Stimulated activated CD4-positive, alpha-beta T cell treated with anti-CD3 and anti-CD28 coated beads, Interleukin-1b, Interleukin-23, amount 100 ng/mL, for 1 hour (primary cell): ENCODE measurements at places on chromosomes 3 and 15.
A peak's percentile ranks its signal among the peaks of the same experiment; 100 is the strongest.

DNA sequence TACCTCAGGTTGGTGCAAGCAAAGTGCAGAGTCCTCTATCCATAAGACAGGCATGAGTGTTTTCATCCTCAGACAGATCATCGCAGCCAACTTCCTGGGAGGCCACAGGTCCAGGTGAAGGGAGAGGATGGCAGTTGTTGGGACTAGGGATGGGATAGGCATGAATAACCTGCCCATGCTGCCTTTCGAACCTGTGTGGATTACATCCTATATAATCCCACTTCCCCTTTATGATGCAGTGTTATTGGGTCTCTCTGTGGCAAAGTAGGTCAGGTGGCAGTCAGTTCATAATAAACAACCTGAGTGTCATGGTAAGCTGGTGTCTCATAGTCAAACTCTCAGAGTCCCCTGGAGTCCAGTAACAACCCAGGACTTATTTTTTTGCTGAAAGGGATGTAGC lies 40.4 kb downstream of the CCR3 start:
- DNase-seq = no peak

DNA sequence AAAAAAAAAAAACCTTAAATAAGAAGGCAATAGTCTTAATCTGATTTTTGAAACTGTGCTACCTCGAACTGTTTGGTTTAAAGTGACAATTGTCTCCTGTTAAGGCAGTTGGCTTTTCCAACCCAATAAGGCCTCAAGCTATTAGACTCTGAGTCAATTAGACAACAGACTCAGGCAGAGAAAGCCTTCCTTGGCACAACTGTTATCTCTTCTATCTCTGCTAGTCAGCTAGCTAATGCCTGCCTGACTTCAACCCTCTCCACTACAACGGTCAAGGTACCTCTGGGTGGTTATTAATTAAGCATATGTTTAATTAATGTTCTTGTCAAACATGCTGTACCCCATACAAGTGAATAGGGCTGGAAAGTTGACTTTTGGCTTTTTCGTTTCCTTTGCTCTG lies 110.2 kb upstream of the NLGN1 start:
- DNase-seq = no peak

- no peak for DNase-seq
Measured at GRCh38 chr3:196988241-196989029, 19.8 kb upstream of the PIGZ start.

- DNase-seq = no peak
Measured at GRCh38 chr15:70715840-70716485, 47.4 kb downstream of the UACA start.

- no peak for DNase-seq
Measured at GRCh38 chr15:76823890-76824289, 81.2 kb downstream of the SCAPER start.

DNA sequence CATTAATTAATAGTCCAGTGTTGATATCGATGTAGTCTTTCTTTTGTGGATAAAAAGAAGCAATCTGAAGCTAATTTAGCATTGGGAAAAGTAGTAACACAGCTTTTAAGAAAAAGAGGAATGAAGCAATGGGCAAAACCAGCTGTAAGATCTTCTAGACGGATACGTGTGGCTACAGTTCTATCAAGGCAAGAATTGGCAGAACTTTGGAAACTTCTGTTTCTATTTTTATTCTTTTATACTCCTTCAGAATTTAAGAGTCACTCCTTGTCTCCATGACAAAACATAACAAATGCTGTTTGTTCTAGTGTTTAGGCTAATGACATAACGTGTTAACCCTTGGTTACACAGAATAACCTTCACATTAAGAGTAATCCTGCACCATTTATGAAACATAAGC lies 289.2 kb downstream of the ROBO2 start:
- DNase-seq = no peak

DNA sequence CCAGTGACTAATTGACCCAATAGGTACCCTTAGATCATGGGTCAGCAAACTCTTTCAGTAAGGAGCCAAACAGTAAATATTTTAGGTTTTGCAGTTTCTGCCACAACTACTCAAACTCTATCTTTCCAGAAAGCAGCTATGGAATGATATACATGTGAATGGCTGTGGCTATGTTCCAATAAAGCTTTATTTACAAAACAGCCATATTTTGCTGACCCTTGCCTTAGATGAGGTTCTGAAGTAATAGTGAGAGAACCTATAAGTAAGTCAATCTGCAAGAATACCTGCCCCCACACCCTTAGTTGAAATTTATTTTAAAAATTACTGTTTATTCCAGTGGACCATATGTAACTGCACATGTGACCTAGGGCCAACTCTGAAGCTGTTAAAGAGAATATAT lies 134.0 kb downstream of the CMSS1 start:
- DNase-seq = no peak

GRCh38 chr3:49020330-49021212 lies 1.4 kb upstream of the NDUFAF3 start:
- no peak for DNase-seq

GRCh38 chr3:123658118-123658851 lies 73.4 kb upstream of the HACD2 start:
- DNase-seq = no peak

DNA sequence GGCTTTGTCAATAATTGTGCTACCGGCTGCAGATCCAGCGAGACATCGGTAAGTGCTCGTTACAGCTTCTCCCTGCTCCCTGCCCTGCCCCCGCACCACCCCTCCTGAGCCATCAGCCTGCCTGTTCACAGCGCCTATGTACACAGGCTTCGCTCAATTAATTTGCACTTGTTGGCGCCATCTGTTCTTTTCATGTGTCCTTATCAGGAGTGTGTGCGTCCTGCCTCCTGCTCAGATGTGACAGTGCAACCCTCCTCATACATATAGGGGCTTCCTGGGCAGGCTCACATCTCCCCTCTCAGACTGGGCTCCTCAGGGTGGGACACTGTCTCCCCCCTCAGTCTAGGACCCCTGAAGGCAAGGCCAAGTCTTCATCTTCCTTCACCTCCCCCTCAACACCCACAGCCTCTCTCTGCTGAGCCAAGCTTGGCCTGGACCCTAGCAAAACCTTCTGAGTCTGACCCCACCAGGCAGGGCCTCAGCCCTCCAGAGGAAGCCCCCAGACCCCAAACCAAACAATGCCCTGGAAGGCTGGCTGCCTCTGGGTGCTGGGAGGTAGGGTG lies 54.9 kb downstream of the CYP11A1 start:
- DNase-seq = no peak

GRCh38 chr3:41274944-41275668 lies 75.8 kb downstream of the CTNNB1 start:
- DNase-seq = no peak

- no peak for DNase-seq
Measured at GRCh38 chr3:87801409-87801808, 257.4 kb downstream of the CGGBP1 start.

- DNase-seq = no peak
Measured at GRCh38 chr3:14766428-14767244, 52.1 kb upstream of the FGD5 start.

- no peak for DNase-seq
Measured at GRCh38 chr3:112046599-112046998, 12.1 kb downstream of the TMPRSS7 start.

GRCh38 chr3:16849229-16849628 lies 35.5 kb upstream of the PLCL2 start:
- DNase-seq = peak; percentile 30

DNA sequence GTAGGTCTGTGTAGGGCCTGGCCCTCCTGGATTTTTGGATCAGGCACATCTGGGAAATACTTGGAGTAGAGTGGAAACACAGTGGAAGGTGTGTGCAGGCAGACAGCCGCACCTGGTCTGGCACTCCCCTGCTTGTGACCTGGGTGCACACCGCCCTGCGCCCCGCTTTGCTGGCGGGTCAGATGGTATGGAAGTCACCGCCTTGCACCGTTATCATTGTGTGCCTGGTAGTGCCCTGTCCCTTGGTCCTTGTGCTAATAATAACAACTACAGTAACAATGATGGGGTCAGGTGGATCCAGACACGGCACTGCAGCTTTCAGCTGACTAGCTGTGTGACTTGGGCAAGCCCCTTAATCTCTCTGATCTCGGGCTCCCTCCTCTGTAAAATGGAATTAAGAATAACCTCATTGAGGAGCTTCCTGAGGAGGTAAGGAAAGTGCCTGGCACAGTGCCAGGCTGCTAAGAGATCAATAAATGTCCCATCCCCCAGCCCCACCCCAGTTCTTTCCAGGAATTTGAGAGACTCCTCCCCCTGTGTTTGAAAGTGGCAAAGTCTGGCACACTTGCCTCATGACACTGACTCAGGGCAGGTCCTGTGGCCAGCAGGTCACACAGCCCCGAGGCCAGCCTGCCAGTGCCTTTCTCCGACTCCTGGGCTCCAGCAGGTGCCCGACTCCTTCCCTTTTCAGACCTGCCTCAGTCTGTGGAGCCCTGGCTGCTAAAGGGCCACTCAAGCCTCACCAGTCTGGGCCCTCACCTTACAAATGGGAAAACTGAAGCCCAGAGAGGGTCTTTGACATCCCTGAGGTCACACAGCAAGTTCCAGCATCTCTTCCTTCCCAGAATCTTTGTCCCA lies 9.8 kb downstream of the ISG20 start:
- no peak for DNase-seq

GRCh38 chr3:142947352-142947751 lies 16.1 kb downstream of the PAQR9 start:
- DNase-seq = no peak

GRCh38 chr15:43488790-43489189 lies 4.2 kb downstream of the TP53BP1 start:
- DNase-seq = no peak

- DNase-seq = no peak
Measured at GRCh38 chr3:188782613-188783124, 389.1 kb upstream of the TPRG1 start.

- DNase-seq = no peak
Measured at GRCh38 chr15:75371901-75372688, 3.7 kb upstream of the MAN2C1 start.

DNA sequence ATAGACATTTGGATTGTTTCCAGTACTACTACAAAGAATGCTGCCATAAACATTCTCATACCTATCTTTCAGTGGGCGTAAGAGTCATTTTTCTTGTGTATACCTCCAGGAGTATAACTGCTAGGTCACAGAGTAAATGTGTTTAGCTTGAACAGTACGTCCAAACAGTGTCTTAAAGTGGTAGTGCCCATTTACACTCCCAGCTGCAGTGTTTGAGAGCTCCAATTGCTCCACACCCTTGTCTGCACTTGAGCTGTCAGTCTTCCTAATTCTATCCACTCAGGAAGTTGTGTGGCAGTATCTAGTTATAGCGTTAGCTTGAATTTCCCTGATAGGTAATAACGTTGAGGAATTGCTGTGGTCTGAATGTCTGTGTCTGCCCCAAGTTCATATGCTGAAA lies 404.7 kb upstream of the PPP2R3A start:
- no peak for DNase-seq

- no peak for DNase-seq
Measured at GRCh38 chr15:98904544-98904943, 103.0 kb downstream of the PGPEP1L start.

DNA sequence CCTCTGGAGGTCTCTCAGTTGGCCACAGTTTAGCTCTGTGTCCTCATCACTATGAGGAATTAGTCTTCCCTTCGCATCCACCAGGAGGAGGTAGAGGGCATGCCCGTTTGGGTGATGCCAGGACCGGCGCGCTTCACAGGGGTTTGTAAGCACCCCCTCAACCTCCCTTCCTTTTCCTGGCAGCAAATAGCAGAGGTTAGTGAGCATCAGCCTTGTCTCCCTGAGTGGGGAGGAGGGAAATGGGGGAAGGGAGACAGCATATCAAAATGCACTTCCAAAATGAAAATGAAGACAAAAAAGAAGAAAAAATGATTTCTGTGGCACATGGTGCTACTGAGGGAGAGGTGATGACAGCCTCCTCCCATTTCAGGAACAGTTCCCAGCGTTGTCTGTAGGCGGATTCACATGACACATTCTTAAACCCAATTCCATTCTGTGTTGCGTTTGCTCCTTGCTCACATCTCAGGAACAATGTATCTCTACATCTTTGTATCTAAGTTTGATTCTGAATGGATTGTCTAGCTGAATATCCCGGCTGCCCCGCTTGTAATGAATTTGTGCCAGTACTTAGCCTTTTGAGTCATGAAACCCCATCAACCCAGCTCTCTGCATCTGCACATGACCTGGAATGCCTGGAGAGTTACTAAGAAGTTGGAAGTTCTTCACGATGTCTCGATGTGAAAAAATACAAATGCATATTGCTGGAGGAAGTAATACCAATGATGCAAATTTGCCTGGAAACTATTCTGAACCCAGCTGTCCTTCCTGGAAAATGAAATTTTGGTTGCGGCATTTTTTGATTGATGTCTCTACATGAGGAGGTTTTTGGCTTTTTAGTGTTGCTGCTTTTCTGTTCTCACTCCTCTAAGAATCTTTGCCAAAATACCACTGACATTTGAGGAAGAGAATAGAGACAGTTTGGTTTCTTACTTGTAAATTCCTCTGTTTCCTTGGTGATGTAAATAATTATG lies 45.2 kb downstream of the TYRO3 start:
- DNase-seq = peak; percentile 26

- no peak for DNase-seq
Measured at GRCh38 chr15:53106505-53107286, 316.6 kb upstream of the ONECUT1 start.

GRCh38 chr3:125433611-125434041 lies 58.5 kb upstream of the ZNF148 start:
- no peak for DNase-seq

DNA sequence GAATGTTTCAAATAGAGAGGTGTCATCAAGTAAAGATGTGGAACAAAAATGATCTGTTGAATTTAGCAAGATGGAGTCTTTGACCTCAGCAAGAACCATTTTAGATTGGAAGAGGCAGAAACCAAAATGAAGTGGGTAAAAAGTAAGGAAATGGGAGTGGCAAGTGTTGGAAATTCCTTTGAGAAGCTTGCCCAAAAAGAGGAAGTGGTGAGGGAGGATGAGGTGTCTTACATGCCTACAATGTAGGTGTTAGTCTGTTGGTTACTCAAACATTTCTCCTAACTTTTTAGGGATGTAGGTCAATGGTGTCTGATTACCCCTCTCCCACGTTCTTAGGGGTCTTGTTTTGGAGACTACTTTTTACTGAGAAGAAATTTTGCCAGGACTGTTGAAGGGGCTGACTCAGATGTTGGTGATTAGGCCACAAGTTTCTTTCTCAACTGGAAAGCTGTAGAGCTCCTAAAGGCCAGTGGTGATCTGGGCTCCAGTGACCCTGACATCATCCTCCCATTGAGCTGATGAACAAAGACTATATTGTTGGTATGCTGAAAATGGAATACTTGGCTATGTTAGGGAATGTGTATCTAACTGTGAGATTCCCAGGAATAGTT lies 5.1 kb downstream of the PPP2R3A start:
- no peak for DNase-seq

- DNase-seq = peak; percentile 50
Measured at GRCh38 chr3:51024765-51025632, 350.3 kb downstream of the DOCK3 start.

DNA sequence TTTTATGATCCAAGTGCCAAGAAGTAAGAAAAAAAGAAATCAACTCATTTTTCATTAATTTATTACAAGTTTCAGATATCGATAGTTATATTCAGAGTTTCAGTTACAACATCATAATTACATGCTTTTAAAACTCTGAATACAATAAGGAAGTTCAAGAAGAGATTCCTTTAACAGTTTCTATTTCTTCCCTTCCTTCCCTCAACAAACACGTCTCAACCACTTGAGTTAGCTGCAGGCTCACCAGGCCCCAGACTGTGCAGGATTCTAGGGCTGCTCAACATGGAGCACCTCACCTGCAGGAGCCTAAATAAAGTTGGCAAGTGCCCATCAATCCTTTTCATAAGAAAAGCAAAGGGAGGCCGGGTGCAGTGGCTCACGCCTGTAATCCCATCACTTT lies 79.2 kb upstream of the FNDC3B start:
- no peak for DNase-seq

- no peak for DNase-seq
Measured at GRCh38 chr15:86568378-86568777, 488.7 kb downstream of the AGBL1 start.
